ENCODE measurements at places on chromosomes 1 and 21.

- DNase-seq: no peak
Observed at GRCh38 chr1:89125240-89125912, 538 bp downstream of the GBP2 start.

GRCh38 chr1:82818586-82818985, 1017.9 kb downstream of the ADGRL2 start:
- no peak for DNase-seq

GRCh38 chr1:159076438-159077119, at the start of gene AIM2:
AIM2 (minus strand) TSS chr1:159076766; CDS start chr1:159073499, 3,267 bp downstream.
- DNase-seq: no peak

DNA sequence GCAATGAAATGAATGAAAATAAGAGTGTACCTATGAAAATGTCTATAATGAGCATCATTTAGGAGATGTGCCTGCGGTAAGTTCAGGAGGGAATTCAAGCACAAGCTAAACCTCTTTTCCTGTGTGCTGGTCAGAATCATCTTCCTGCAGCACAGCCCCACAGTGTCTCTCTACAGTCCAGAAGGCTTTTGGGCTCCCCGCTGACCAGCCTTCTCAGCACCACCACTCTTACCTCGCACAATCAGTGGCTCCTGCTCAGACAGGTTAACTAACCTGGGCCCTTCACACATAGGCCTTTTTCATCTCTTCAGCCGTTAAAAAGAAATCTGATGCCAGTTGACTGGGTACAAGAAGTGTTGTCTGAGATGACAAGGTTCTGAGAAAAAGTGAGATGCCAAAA, 57.7 kb downstream of the LRRC8C start:
- DNase-seq: no peak

GRCh38 chr1:202662081-202662480, 48.2 kb downstream of the SYT2 start:
- no peak for DNase-seq

GRCh38 chr1:222167111-222167510, 380.8 kb downstream of the HHIPL2 start:
- no peak for DNase-seq
